Tongue (tissue), 3 donors: ENCODE measurements at places on chromosomes 16 and 17. TPM values are rescaled to one million over a fixed set of nuclear protein-coding genes. Genes with fewer than 3 reads are reported as not detected.
A peak's percentile ranks its signal among the peaks of the same experiment; 100 is the strongest.

NPB gene
- 1.0 TPM for total RNA-seq

GNGT2 gene
- 0.92 TPM for total RNA-seq

SNX20 gene
- total RNA-seq: 0.41 TPM

CDH8 gene
- total RNA-seq: 9.4 TPM

- no peak for DNase-seq
Measured at GRCh38 chr16:83393196-83393981, 414.4 kb upstream of the HSBP1 start.

GRCh38 chr17:67443931-67444595, 67.0 kb downstream of the PITPNC1 start:
- peak; percentile 54 for DNase-seq

GRCh38 chr16:28158136-28158535, 53.6 kb downstream of the XPO6 start:
- DNase-seq: no peak

DNA sequence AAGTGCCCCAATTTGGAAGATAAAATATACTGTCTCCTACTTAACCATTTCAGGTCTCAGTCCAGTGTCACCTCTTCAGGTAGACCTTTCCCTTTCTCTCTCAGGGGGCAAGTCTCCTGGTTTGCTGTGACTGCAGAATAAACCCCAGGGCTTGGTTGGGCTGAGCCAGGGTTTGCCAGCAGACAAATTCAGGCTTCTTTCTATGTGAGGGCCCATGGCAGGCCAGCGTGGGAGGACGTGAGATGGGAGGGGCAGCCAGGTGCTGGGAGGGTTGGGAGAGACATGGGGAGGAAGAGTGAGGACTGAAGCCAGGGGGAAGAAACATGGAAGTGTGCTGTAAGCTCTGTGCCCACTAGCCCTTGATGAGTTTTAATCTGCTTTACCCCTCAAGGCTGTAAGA, 163.2 kb downstream of the SPECC1 start:
- no peak for DNase-seq

GRCh38 chr17:4796552-4796920, 572 bp downstream of the PSMB6 start:
- peak; percentile 54 for DNase-seq
